ENCODE measurements at places on chromosomes 7 and 10.

DNA sequence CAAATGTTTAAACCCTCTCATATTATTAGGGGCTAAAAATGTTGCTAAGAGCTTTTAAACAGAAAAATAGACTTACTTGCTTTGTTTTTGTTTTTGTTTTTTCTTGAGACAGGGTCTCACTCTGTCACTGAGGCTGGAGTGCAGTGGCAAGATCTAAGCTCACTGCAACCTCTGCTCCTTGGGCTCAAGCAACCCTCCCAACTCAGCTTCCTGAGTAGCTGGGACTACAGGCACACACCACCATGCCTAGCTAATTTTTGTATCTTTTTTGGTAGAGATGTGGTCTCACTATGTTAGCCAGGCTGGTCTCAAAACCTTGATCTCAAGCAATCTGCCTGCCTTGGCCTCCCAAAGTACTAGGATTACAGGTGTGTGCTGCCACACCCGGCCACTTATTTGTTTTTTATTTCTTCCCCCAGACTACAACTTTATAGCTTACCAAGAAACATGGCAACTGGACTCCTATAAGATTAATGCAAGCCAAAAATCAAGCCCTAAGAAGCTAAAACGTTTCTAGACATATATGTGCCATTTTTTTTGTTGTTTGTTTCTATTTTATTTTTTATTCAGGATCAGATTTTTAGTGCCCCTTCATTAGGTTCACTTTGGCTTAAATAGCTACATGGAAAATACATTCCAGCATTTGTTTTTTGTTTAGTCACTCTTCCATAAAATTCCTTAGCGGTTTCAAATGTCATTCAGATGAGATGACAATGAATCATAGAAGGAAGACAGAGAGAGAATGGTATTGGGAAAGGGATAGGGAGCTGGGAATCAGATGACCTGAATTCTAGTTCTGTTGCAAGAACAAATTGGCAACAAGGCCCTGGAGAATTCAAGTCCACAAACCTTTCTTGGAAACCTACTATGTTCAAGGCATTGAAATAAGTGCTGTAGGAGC lies 163.4 kb upstream of the MKLN1 start:
- DNase-seq, result no peak

- no peak for DNase-seq
Measured at GRCh38 chr7:90816511-90817142, 220.5 kb downstream of the CDK14 start.

GRCh38 chr7:47956220-47956619 lies 8.0 kb upstream of the PKD1L1 start:
- no peak for DNase-seq

DNA sequence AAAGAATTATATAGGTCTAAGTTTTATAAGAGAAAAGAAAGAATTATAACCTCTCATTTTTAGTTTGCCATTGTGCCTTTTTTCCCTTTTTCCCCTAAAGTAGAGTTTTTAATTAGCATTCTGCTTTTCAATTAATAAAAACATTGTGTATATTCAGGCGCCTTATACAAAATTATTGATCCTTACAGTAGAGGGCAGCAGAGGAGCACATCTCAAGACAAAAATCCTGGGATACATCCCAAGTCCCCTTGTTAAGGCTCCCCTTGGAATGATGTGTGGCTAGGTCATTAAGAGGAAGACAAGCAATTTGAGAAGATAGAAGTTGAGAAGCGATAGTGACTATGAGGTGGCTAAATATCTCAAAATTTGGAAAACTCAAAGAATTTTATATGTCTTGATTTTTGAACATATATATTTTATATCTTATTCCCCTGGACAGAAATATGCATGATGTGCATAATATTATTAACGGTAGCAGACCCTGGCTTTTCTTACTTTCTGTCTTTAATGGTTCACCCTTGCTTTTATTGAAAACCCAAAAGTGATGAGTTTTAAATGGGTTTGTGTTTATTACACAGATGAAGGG lies 19.1 kb upstream of the TPK1 start:
- no peak for DNase-seq

GRCh38 chr7:40538281-40538680 lies 403.5 kb downstream of the SUGCT start:
- DNase-seq, result no peak

DNA sequence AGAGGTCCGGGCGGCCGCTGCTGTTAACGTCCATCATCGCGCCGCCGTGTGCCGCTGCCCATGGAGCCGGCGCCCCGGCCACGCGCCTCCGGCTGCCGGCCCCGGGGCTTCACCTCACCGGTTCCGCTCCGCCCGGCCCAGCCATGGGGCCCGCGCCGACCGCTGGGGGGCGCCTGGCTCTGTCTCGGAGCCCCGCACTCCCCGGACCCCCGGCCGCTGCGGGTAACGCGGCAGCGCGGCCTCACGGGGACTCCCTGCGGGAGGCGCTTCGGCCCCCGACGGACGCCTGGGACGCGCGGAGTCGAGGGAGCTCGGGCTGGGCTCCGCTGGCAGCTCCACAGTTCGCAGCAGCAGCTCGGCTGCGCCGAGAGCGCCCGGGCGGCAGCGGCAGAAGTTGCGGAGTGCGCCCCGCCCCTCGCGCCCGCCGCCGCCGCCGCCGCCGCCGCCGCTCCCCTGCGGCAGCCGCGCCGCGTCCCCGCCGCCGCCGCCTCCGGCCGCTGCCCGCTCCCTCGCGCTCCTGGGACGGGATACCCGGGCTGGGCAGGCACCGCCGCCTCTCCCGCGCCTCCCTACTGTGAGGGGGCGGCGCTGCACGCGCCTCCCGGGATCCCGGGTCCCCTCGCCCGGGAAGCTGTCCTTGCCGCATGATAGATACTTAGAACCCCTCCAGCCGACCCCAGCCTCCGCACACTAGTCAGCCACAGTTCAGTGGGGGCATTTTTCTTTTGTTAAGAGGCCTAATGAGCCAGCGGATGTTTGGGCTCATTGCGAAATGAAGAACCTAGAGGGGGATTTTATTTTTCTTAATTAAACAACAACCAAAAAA lies at the start of gene HTR7:
HTR7 (minus strand) TSS at position 405 of the 826 bp plus-strand sequence; CDS start at position 37, 368 bp downstream.
- DNase-seq, result no peak

GRCh38 chr7:111730476-111731300 lies 168.4 kb upstream of the IMMP2L start:
- DNase-seq, result no peak

- no peak for DNase-seq
Measured at GRCh38 chr10:104614245-104614831, 26.8 kb upstream of the SORCS3 start.

DNA sequence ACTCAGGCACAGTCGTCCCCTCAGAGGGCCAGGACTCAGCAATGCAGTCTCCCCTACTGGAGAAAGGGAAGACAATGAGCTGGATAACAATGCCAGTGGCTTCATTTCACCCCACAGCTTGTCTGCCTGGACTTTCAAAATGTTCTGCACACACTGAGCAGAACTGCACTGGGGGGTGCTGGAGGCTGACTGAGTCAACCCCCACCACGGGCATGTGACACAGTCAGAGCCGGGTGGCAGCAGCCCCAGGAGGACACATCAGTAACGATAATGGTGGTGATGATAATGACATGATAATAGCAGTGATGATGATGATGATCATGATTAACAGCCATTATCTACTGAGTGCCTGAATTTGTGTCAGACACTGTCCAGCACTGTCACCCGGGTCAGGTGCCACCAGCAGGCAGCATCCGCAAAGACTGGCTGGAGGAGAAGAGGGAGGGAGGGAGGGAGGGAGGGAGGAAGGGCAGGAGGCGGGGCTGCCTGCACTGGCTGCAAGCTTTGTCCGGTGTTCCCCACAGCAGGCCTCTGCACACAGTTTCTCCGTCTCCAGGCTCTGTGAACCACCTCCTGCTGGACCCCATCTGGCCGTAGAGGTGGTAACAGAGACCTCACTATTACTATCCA lies 67.4 kb downstream of the PLXNA4 start:
- no peak for DNase-seq

DNA sequence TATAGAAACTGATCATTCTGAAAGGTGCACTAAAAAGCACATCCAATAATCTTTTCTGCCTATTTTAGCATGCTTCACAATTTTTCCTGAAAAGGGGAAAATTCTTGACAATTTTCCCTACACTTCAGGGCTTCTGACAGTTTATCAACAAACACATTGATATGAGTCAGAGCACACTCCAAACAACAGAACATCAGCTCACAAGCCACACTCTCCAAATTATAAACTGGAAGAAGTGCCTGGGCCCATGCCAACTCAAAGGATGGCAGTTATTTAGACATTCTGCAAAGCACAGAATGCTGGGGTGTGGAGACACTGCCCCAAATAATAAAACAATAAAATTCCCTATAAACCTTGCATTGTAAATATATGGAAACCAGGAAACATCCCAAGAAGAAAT lies 90.8 kb downstream of the ELAPOR2 start:
- DNase-seq, result no peak

GRCh38 chr7:81774551-81774950 lies 4.7 kb upstream of the HGF start:
- DNase-seq, result no peak

DNA sequence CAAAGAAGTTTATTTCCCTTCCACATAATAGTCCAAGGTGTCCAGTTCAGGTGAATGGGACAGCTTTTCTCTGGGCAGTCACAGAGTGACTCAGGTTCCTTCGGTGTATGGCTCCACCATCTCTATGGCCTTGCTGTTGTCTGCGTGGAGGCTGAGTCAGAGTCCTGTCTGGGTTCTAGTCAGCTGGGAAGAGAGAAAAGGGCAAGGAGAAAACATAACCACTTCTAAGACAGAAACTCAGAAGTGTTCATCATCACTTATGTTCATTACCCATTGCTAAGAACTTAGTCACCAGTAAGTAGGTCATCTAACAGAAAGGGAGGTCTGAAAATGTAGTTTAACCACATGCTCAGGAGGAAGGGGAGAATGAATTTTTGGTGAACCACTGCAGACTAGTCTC lies 32.4 kb upstream of the CCDC7 start:
- DNase-seq, result no peak

DNA sequence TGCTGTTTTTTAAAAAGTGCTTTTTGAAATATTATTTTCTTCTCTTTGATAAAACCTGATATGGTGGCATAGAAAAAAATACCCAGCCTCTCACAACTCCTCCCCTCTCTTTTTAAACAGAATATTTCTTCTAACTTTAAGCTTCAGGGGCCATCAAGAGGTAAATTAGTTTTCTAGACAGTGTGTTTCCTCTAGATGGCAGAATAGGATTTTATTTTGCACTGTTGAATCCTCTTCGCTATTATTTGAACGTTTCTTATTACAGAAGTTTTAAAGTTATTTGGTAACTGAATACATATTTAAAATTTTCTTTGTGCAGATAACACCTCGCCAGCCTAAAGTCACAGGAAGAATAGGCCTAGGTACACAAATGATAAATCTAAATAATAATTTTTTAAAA lies 30.3 kb downstream of the ARL5B start:
- no peak for DNase-seq

- DNase-seq, result no peak
Measured at GRCh38 chr10:27153329-27153728, 855 bp downstream of the YME1L1 start.

DNA sequence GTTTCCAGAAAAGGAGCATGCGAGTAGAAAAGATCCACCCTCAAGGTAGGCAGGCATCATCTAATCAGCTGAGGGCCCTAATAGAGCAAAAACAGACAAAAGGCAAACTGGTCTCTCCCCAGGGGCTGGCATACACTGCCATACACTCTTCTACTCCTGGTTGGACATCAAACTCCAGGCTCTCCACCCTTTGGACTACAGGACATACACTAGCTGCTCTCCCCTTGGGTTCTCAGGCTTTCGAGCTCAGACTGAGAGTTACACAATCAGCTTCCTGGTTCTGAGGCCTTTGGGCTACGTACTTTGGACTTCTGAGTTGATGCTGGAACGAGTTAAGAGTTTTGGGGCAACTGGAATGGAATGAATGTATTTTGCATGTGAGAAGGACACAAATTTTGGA lies 50.9 kb upstream of the TM9SF3 start:
- no peak for DNase-seq

- DNase-seq, result no peak
Measured at GRCh38 chr7:151188252-151188542, 1.1 kb upstream of the ASB10 start.

DNA sequence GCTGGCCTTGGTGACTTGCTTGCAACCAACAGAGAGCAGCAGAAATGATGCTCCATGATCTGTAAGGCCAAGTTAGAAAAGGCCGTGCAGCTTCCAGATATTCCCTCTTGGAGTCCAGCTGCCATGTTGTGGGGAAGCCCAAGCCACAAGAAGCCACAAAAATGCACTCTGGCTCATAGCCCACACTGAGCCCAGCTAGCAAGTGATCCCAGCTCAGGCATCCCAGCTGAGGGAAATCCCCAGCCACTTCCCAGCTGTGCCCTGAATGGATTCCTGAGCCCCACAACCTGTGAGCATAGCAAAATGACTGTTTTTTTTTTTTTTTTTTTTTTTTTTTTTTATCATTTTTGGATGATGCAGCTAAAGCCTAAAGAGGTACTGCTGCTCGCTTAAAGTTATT lies 11.1 kb upstream of the SDK1 start:
- DNase-seq, result no peak

DNA sequence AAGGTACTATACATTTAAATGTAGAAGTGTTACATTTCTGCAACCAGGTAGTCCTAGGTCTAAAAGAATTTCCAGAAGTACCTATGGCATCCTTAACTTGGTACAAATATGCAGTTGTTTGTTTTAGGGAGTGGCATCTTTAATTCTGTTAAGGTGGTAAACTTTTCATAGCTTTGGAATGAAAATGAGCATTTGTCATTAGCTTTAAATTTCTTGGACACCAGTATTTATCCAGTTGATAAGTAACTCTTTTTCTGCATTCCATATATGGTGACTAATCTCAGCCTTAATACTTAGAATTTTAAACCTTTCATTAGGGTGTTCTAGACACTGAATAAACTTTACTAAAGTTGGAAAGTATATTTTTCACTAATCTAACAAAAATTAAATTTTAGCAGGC lies 10.8 kb downstream of the SLF2 start:
- DNase-seq, result no peak

GRCh38 chr7:112025556-112025955 lies 180.6 kb downstream of the DOCK4 start:
- DNase-seq, result no peak

- DNase-seq, result no peak
Measured at GRCh38 chr7:28596245-28596935, 184.1 kb downstream of the CREB5 start.

DNA sequence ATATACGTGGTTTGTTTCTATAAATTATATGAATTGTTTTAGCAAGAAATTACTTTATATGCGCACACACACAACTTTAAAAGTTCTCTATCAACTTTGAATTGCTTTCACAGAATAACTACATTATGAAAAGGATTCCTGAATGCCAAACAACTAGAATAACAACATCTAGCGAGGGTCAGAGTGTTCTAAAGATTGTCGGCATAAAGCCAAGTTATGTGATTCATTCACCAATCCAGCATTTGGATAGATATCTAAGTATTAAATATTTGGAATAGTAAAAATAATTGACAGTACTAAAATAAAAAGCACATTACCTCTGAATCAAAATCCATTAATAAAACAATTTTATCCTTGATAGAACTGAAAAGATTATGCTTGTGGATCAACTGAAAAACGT lies 125.3 kb upstream of the AMPH start:
- no peak for DNase-seq
